ENCODE measurements at places on chromosomes 2 and 18.

GRCh38 chr2:21251216-21251980 lies 127.6 kb downstream of the TDRD15 start:
- DNase-seq, result no peak

- no peak for DNase-seq
Observed at GRCh38 chr2:199460101-199460671, 2.4 kb upstream of the SATB2 start.

- DNase-seq, result no peak
Observed at GRCh38 chr2:17717666-17718065, 35.9 kb downstream of the SMC6 start.

DNA sequence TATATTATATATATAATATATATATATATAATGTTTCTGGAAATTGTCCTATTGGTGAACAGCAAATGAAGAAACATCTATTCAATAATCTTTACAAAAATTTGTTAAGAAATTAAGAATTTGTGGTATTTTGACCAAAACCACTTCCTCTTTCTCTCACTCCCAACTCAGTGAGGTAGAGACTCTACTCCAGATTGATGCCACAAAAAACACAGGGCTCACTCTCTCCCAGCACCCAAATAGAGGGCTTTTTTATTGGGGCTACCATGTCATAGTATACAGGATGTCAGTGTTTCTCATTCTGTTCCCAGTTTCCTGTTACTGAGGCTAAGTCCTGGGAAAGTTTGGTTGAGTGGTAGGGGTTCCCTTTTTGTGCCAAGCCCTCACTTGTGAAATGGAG lies 1155.4 kb downstream of the BCL11A start:
- DNase-seq, result no peak

DNA sequence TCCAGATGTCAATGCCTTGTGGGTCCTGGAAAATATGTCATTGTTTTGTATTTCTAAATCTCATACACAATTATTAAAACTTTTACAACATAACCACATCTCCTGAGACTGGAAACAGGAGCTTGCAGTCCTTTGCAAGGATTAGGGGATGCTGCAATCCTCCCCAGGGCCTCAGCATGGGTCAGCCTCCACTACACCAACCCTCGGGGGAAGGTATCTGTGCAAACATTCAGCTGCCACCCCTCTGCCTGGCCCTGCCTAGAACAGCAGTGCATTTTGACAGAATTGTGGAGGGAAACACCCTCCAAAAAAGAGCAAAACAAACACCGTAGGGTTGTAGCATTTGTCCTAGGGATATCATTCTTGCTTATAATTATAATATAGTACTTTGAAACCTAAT lies 4.2 kb upstream of the UPP2 start:
- DNase-seq, result no peak

DNA sequence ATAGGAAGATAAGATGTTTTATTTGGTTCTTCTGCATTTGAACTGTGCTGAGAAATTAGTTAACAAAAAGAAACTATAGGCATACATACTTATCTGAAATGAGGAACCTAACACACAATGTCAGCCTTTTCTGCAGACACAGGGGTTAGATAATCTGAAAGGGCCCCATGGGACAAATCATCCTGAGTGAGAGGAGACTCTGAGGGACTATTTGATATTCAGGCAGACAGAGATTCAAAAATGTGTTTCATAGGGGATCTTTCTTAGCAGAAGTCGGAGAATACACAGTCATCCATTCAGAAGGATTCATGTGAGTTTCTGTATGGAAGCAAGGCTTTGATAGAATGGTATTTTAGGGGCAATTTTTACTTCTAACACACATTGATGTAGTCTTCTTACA lies 79.1 kb downstream of the NCKAP5 start:
- DNase-seq, result no peak

- no peak for DNase-seq
Observed at GRCh38 chr2:54755641-54756326, 32.3 kb downstream of the EML6 start.

GRCh38 chr2:74333175-74333574 lies 10.0 kb downstream of the SLC4A5 start:
- no peak for DNase-seq

DNA sequence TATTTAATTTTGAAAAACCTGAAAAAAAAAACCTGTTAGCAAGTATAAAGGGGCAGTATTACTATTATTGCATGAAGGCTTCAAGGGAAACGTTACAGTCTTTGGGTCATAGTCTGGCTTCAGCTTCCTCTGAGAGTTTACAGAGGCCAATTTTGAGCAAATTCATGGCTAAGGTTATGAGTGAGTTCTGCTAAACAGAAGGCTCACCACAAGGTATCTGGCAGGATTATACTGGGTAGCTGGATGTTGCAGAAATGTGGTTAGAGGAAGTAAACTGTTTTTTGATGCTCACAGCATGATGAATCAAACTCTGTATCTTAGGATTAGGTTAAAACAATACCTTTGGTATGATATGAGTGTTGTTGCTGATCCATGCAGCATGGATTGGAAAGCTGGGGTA lies 9.3 kb downstream of the MRPL19 start:
- no peak for DNase-seq

- no peak for DNase-seq
Observed at GRCh38 chr2:224165901-224166319, 126.8 kb upstream of the SERPINE2 start.

DNA sequence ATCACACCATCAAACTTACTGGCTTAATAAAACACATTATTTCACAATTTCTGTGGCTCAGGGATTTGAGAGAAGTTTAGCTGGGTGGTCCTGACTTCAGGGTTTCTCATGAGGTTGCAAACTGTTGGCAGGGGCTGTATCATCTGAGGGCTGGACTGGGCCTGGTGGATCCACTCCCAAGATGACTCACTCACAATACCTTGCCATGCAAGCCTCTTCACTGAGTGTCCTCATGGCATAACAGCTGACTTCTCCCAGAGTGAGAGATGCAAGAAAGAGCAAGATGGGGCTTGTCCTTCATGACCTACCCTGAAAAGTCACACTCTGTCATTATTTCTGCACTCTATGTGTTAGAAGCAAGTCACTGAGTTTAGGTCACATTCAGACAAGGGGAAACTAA lies 73.8 kb downstream of the AQP4 start:
- no peak for DNase-seq

DNA sequence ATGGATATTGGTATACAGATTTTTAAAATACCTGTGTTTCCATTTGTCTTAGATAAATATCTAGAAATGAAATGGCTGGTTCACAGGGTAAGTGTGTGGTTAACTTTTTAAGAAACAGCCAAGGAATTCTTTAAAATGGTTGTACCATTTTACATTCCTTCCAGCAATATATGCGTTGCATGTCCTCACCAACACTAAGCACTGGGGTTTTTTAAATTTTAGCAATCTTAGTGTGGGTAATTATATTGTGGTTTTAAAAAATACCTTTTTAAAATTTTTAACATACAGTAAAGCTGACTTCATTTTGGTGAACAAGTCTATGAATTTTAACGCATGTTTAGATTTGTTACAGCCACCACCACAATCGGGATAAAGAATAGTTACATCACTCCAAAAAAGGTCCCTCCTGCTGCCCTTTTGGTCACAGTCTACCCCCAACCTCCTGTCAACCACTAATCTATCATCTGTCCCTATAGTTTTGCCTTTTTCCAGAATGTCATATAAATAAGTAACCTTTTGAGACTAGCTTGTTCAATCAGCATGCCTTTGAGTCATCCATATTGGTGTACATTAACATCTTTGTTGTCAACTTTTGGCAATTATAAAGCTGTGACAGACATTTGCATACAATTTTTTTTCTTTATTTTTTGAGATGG lies 128.1 kb upstream of the MSTN start:
- DNase-seq, result no peak

GRCh38 chr2:38416296-38417036 lies 39.4 kb upstream of the ATL2 start:
- DNase-seq, result no peak

GRCh38 chr18:8695932-8696517 lies 9.3 kb upstream of the MTCL1 start:
- no peak for DNase-seq

GRCh38 chr2:27263287-27264252 lies 723 bp upstream of the SLC30A3 start:
- DNase-seq, result no peak

DNA sequence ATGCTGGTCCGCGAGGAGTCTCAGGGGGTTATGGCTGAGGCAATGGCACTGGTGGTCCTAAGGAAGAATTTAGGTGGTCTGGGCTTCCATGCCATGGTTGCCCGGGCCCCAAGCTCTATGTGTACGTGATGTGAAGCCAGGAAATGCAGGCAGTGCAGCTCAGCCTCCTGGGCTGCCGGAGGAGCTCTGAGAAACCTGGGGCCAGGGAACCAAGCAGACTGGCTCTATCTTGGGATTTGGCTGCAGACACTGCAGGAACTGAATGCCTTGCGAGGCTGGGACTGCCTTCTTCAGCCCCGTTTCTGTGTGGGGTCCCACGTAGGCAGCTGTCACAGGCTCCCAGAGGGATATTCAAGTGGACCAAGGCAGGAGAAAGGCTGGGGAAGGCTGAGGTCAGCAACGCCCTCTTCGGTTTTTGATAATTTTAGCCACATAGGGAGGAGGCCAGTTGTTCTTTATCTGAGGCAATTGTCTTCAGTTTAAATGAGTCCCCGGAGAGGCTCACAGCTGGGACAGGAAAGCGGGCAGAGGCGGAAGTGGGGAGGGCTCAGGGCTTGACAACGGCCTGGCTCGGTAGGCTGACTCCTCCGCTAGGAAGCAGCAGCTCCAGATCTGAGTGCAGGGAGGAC lies 77.7 kb downstream of the RHOB start:
- no peak for DNase-seq
